ENCODE measurements at places on chromosomes 16 and 17.

DNA sequence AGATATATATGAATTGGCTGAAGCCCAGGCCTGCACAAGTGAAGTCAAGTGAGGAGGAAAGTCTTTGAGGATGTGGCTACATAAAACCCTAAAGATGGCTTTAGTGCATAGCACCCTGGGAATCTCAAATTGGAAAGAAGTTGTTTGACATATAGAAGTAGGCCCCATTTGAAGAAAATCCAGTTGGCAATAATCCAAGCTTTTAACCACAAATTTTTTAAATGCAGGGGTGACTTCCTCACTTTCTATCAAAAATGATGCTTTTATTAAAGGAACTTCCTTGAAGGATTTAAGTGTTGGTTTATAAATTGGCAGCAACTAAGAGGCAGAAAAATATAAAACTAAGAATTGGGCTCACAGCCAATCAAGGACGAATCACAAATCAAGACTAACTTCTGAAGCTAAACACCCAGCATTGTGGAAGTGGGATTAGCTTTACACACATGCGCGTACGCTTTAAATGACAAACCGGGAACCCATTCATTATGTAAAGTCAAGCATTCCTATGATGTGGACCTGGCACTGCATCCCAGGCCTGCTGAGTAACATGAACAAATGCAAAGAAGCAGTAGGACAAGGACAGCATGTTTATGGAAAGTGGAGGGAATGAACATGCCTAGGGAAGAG lies 63.3 kb downstream of the NOG start:
- no peak for DNase-seq

DNA sequence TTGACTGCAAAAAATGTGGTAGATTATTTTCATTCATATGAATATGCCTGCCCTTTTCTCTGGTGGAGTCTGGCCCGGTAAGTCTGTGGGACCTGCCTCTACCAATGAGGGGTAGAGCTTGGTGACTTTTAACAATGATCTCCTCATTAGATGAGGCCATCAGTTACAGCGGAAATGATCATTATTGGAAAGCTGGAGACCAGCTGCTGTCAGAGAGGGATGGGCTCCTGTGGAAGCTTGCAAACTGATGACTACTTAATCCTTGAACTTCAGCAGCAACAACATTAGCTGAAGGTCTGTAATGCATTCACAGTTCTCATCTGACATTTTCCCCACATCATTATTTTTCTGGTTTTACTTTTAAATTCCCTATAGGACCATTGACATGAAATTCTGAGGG lies 194.1 kb downstream of the CDH13 start:
- no peak for DNase-seq

- no peak for DNase-seq
Measured at GRCh38 chr17:37255432-37255831, 120.4 kb upstream of the C17orf78 start.

DNA sequence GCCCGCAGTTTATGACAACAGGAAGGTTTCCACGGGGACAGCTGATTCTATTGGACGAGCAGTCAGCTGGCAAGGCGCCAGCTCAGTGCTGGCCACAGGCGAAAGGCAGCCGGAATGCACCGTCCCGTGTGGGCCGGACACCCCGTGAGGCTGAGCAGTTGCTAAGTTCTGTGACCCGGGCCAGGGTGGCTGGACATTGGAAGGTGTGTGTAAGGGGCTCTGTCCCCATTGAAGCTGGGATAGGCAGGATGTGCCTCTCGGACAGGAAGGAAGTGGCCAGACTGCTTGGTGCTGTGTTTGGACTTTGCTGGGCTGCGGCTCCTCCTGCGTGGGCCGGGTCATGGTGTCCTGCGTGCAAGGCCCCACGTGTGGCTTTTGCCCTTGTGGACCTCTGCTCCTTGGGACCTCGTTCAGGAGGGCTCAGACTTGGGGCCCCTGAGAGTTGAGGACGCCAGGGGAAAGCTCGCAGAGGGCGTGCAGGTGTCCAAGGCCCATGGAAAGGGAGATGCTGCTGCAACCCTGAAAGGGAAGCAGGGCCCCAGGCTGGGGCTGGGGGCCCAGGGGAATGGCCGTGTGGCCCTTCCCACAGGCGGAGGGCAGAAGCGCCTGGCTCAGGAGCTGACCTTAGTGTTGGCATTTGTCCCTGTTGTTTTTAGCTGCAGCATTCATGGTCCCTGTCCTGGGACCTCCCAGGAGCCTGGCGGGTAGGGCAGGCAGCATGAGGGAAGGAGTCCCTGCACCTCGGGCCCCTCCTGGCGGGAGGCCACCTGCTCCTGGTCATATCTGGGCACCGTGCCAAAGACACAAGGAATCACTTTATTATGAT lies 10.0 kb downstream of the BAIAP2 start:
- DNase-seq, result no peak

DNA sequence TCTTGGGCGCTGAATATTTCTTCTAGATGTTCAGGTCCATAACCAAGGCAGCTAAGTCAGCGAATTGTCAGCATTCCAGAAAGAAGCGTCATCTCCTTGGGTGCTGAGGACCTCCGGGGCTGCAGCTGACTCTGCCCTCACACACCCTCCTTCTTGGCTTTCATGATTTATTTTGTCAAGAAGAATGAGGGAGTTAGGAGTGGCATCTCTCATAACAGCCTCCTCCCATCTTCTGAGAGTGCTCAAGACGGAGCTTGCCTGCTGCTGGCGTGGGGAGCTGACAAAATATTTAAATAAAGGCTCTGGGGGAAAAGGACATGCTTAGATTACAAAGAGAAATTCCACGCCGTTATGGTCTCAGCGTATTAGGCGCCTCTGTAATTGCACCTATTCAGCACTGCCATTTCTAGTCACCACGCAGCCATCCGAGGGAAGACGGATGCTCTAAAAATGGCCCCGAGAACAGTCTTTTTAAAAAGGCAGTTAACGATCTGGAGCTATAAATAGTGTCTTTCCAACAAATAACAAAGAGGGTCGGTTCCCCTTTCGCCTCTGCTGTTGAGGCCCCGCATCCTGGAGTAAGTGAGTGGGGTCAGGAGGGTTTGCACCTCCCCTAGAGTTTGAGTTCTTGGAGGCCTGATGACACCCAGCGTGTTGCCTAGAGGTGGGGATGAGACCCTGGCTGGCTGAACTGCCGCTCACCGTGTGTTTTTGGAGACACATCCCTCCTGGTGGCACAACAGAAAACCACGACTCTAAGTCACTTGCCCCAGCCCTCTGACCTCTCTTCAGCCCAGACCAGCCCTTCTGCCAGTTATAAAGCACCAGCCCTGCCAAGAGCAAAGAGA lies 187.0 kb downstream of the CCDC182 start:
- no peak for DNase-seq

DNA sequence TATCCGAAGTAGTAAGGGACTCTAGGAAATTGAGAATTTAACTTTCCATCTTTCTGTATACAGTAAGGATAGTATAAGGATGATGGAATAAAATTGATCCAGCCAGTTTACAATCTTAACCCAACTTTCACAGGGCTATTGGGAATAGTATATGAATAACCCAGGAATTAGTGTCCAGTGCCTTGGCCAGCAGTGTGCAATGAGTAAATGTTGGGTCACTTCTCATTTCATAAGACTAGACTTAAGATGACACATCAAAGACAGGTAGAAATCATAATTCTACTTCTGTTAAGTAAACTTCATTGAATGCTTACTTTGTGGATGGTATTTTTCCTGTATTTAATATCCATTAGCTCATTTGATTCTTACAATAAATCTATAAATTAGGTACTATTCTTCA lies 949.6 kb upstream of the GOT2 start:
- no peak for DNase-seq

GRCh38 chr16:1645914-1646525 lies 32.1 kb upstream of the JPT2 start:
- DNase-seq, result no peak

DNA sequence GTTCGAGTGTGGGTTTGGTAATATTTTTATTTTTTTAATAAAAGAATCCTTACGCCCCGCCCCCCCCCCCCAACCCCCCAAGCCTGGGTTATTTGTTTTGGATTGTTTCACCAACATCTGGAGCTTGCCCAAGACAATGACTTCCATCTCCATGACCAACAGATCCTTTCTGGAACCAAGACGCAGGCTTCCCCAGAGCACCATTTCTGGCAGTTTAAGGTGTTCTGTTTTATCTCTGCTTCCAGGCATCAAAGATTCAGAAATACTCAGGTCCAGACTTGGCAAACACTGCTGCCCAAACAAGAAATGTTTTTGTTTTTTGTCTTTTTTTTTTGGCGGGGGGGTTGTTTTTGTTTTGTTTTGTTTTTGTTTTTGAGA lies 56.1 kb downstream of the PLXDC1 start:
- no peak for DNase-seq

DNA sequence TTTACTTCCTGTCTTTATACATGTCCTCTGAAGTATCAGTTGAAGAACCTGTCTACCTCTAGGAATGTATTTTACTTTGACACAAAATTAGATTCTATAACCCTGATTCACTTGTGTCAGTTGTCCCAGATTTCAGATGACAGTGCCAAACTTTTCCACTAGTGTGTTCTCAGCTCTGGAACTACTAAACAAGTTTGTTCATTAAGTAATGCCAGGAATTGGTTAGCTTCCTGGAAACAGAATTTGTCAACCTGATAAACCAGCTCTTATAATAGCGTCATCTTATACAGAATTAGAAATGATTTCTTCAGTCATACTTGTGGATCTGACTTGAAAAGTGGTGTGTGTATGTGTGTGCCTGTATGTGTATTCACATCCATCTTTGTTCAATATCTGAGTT lies 7.4 kb downstream of the MAP3K3 start:
- DNase-seq, result no peak

- peak; percentile 86 for DNase-seq
Measured at GRCh38 chr17:77423589-77424451, 283.1 kb downstream of the SEC14L1 start.

- DNase-seq, result no peak
Measured at GRCh38 chr17:50893183-50893993, 27.2 kb upstream of the TOB1 start.

DNA sequence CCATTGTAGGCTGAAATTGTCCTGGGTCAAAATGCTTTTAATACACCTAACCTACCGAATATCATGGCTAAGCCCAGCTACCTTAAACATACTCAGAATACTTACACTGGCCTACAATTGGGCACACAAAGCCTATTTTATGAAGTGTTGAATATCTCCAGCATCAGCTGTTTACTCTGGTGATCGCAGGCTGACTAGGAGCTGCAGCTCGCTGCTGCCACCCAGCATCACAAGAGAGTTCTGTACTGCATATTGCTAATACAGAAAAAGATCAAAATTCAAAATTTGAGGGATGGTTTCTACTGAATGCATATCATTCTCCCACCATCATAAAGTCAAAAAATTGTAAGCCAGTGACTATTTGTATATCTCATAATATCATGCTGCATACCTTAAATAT lies 55.3 kb downstream of the ULK2 start:
- DNase-seq, result no peak

All from thoracic aorta (tissue), 2 donors.